HL-60 (cell line): ENCODE measurements at places on chromosomes 16 and 17.

DNA sequence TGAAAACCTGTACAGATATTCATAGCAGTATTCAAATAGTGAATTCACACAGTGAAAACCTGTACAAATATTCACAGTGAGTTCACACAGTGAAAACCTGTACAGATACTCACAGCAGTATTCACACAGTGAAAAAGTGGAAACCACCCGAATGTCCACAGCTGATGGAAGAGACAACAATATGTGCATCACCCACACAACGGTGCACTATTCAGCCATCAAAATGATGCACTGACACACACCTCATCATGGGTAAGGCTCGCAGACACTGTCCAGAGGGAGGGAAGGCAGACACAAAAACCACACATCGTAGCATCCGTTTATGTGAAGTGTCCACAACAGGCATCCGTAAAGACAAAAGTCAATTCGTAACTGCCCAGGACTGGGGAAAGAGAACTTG lies 100.9 kb downstream of the VPS53 start:
- DNase-seq: no peak

DNA sequence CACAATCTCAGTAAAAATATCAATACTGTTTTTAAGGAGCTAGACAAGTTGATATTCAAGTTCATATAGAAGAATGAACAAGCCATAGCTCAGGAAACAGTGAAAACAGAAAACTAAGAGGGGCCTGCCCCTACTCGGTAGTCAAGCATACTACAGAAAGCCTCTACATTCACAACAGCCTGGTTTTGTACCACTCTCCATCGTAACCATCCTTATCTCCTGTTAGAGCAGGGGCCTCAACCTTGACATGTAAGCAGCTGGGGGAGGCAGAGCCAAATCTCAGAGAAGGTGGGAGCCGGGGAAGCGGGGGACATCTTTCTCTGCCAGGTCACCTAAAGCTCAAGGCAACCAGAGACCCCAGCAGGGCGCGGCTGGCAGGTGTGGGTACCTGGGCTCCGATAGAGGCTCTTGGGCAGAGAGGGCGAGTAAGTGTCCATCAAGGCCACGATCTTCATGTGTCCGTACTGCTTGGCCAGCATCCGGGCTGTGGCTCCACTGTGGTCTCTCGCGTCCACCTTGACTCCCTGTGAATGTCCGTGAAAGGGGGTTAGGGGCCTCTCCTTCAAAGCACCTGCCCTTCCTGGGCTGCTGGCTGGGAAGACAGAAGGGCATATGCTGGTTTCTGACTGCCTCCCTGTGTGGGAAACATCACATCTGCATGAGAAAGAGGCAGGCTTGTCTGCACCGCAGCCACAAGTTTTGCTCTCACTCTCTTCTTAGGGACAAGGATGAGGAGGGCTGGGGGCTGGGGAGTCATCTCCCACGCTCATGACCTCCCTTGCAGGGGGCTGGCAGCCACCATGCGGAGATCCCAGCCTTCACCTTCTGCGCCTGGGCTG lies 20.2 kb downstream of the ANKS3 start:
- DNase-seq: no peak

DNA sequence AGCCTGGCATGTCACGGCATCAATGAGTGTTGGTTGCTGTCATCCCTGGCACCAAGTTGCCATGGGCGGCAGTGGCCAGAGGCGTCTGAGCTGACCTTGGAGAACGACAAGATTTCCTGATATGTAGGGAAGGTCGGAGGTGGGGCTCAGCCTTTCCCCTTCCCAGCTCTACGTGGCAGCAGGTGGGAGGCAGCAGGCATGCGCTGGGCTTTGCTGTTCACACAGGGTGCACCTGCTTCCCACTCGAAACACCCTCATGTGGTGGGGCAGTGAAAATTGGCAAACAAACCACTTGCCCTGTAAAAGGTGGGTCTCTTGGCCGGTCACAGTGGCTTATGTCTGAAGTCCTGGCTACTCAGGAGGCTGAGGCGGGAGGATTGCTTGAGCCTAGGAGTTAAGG lies 12.3 kb upstream of the TFAP4 start:
- DNase-seq: no peak

DNA sequence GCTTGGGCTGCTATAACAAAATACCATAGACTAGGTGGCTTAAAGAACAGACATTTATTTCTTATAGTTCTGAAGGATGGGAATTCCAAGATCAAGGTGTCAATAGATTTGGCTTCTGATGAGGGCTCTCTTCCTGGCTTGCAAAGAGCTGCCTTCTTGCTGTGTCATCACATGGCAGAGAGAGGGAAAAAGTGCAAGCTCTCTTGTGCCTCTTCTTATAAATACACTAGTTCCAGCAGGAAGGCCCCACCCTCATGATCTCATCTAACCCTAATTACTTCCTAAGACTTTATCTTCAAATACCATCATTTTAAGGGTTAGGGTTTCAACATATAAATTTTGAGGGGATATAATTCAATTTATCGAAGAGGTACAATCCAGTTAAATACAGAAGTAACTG lies 30.6 kb downstream of the ABCA9 start:
- DNase-seq: no peak

DNA sequence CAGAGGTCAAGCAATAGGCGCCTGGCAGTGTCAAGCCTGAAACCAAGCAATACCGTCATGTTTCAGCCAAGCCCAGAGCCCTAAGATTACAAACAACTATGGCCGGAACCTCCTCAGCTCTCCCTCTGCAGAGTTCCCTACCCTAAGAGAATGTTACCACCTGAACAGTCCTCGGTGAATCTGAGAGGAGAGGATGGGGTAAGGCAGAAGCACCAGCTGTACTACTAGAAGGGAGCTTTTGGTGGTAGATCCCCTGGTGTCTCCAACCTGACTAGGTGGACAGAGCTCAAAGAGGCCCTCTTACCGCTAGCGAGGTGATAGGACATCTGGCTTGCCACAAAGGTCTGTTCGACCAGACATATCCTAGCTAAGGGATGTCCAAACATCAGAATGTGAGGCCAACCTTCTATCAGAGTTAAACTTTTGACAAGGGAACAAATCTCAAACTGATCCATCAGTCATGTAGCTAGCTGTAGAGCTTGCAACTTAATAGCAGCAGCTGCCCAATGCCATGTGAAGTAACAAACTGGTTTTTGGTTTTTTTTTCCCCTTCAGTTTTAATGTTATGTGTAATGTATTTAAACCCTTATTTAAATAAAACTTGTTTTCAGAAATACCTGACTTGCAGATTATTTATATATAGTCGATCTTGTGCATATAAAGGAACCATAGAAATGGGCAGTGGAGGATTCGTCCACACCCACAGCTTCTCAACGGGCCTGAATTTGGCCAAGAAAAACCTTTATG lies 2.5 kb downstream of the EIF1 start:
- DNase-seq: no peak

GRCh38 chr17:77375917-77376651 lies 235.3 kb downstream of the SEC14L1 start:
- DNase-seq: no peak

- DNase-seq: no peak
Measured at GRCh38 chr17:82291582-82292250, 18.2 kb upstream of the CSNK1D start.

- no peak for DNase-seq
Measured at GRCh38 chr16:6977291-6977690, 355.4 kb upstream of the RBFOX1 start.

- DNase-seq: no peak
Measured at GRCh38 chr16:74713325-74713724, 12.7 kb upstream of the MLKL start.
